Left ventricle myocardium superior (tissue), 1 donor: ENCODE measurements at places on chromosomes 7 and 10.

- DNase-seq, result no peak
Observed at GRCh38 chr10:101018118-101018599, 12.8 kb downstream of the PDZD7 start.

GRCh38 chr10:45592926-45593325, 79.6 kb downstream of the ZFAND4 start:
- DNase-seq, result no peak

GRCh38 chr7:138097064-138097741, 20.9 kb downstream of the AKR1D1 start:
- no peak for DNase-seq

- DNase-seq, result no peak
Observed at GRCh38 chr10:50397312-50398140, 146.2 kb upstream of the ASAH2 start.

GRCh38 chr7:114865564-114865963, 56.3 kb upstream of the MDFIC start:
- peak; percentile 57 for DNase-seq

GRCh38 chr10:56348101-56348500, 13.0 kb downstream of the ZWINT start:
- no peak for DNase-seq

GRCh38 chr7:120190566-120190965, 82.4 kb upstream of the KCND2 start:
- DNase-seq, result no peak

DNA sequence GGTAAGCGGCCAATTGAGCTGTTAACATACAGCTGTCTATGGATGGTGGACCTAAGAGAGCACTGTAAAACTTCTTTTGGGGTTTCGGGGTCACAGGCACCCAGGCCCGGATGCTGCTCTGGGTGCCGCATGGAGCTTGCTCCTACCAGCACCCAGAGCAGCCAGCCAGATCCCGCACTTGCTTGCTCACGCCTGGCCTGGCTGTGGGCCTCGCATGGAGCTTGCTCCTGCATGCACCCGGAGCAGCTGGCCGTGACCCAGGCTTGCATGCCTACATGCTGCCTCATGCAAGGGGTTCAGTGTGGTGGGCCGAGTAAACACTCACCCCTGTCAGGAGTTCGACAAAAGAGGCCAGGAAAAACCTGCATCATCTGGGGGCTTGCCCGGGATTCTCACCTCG, 896.9 kb downstream of the SORCS1 start:
- no peak for DNase-seq

DNA sequence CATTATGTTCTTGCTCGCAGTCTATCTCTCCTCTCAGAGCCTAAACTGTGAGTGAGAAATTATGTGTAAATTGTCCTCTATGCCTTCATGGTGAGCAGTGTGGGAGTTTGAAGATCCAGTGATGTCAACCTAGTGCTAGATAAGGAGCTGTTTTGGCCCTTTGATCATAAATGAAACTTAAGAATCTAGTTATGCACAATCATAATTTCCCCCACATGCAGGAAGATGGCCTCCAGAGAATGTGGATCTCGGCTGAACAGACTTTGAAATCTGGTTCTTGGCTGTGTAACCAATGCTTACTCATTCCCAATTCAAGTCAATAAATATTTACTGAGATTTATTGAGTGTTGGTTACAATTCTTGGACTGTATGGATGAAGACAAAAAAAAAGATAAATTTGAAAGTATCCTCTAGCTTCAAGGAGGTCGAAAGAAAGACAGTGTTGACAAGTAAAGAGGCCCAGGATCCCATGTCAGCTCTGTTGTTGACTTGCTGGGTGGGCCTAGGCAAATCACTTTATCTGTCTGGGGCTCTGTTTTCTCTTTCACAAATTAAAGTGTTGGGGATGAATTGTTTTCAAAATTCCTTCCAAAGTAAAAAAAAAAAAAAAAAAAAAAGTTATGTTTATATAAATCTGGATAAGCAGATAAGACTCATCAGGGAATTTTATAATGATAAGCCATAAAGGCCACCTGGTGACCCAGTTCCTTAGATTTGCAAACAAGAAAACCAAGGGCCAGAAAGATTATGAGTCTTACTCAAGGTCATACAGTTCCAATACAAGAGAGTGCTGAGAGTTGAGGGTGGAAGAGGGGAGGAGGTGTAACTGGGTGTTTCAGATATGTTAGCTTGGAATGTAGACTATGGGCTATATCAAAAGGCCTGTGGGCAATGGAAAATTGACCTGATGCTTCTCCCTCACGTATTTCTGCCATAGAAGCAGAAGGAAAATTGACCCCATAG, 969.9 kb downstream of the KCNMA1 start:
- no peak for DNase-seq

DNA sequence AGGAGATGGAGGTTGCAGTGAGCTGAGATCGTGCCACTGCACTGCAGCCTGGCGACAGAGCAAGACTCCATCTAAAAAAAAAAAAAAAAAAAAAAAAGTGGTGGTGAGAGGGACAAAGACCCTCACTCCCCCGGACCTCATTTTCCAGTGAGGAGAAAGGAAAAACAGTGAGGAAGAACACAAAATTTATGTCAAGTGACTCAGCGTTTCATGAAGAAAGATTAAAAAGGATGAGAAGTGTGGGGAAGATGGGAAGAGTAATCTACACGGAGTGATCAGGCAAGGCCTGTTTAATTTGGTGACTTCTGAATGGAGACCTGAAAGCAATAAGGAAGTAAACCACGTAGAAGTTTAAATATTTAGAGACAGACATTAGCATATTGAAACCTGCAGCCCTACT, 7.0 kb downstream of the NUDT5 start:
- DNase-seq, result no peak

GRCh38 chr7:151408839-151409666, 785 bp downstream of the WDR86 start:
- DNase-seq, result no peak

DNA sequence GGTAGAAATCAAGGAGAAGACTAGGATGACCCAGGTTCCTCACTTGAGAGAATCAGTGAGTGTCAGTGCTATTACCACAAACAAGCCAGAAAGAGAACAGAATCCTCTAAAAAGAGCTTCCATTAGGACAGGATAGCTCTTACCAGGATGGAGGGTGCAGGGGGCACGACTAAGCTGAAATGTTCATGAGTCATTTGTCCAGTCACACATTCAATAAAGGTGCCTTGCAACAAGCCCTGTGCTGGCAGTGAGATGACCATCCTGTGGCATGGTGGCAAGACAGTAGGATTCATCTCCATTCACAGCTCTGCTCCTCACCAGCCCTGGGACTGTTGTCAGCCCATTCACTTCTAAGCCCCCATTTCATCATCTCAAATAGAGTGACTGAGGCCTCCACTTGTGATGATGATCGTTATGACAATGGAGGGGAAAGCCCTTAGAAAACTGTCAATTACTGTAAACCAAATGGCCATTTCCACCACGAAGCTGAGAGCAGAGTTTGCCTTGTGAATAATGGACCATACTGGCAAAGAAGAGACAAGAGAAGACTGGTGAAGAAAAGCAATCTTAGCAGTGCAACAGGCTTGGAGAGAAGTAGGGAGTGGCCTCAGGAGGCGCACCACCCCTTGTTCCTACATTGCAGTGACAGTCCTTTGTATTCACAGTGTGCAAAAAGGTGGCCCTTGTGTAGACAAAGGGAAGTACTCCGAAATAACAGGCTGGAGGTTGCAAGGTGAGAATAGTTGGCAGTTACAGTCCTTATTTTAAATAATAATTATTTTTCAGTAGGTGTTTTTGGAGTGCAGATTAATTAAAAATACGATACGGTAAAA, 9.0 kb upstream of the WIPF3 start:
- DNase-seq, result no peak

DNA sequence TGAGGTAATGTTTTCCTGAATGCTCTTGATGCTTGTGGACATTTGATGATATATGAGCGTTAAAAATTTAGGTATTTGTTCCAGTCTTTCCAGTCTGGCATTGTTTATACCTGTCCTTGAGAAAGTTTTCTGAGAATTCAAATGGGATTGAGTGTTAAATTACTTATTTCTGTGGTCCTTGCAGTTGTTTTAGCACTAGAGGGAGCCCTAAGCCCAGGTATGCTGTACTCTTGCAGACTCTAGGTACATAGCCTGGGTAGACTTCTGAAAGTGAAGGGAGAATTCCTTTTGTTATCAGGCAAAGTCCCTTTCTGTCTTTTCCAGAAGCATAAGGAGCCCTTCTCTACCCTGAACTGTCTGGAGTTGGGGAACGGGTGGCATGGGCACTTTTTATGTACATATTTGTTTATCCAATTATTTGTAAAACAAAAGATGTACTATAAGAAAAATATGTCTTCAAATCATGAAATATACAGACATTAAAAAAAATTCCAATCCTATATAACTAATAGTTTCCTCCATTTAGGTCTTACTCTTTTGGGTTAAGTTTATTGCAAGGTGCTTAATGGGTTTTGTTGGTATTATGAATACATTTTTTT, 262.1 kb downstream of the ATRNL1 start:
- no peak for DNase-seq

- no peak for DNase-seq
Observed at GRCh38 chr10:51707821-51708424, 8.5 kb upstream of the CSTF2T start.

GRCh38 chr7:17586711-17587110, 288.3 kb downstream of the AHR start:
- no peak for DNase-seq

GRCh38 chr7:1091644-1092027, 3.7 kb downstream of the GPER1 start:
- no peak for DNase-seq

DNA sequence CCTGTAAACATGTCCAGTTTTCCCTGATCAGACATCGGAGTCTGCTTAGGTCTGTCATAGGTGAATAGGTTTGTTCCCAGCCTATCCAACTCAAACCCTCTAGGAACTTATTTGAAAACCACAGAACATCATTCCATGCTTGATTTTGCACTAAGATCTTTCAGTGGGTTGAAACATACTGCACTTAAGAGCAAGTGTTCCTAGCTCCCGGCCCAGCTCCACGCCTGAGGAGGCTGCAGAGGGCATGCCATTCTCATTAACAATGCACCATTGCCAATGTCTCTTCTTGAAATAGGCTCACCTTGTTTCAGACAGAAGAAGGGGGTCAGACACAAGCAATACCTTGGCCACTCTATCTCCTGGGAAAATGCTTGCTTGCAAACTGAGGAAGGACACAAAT, 78.0 kb upstream of the EGR2 start:
- no peak for DNase-seq

GRCh38 chr7:30330134-30331111, 46.0 kb downstream of the ZNRF2 start:
- no peak for DNase-seq

GRCh38 chr10:59844436-59844835, 61.9 kb downstream of the CCDC6 start:
- no peak for DNase-seq

GRCh38 chr7:155741805-155742204, 70.5 kb downstream of the SHH start:
- peak; percentile 49 for DNase-seq

DNA sequence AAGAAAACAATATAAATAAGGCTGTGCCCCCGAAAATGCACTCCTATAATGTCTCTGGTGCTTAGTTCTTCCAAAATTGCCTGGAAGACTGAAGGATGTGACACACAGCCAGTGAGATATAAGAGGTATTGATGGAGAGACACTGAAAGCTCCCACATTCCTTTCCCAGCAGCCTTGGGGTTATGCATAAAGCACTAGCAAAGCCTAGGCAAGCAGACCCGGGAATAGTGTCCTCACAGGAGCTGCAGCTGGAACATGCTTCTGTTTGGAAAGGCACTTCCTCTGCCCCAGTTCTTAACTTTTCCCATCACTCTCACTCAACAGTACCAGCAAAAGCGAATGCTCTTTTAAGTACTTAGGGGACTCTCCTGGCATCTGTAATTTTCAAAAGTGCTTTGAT, 178.0 kb downstream of the AMPH start:
- no peak for DNase-seq

GRCh38 chr10:128996092-128996491, 470.9 kb upstream of the MGMT start:
- no peak for DNase-seq

GRCh38 chr7:130329681-130330080, 14.9 kb upstream of the CPA5 start:
- DNase-seq, result no peak

DNA sequence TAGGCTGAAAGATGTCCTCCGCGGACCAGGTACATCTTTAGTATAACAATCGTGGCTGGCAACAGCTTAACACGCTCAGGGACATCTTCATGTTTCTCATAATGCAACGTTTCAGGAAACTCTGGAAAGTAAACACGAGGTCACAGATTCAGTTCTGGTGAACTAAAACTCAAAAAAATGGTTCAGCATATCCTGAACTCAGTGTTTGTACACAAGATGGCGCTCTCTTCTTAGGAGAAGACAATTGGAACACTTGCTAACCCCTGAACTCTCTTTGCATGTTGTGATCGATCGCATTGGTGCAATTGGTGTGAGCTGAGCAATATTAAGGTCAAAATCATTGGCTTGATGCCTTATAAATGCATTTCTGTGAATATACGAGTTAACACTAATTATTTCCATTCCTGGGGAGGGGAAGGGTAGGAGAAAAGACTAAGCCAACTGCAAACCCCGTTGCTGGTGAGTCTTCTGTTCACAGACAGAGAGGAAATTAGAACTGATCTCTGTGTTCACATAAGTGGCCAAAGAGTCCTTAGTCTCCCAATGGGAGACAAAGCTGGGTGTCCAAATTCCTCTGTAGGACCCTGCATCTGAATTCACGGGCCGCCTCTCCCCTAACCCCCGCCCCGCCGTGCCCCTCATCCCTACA, 52.6 kb upstream of the FAM180A start:
- DNase-seq, result no peak

GRCh38 chr7:43625980-43626379, 43.1 kb downstream of the STK17A start:
- DNase-seq, result no peak

- DNase-seq, result no peak
Observed at GRCh38 chr10:133259602-133259989, 17.1 kb downstream of the ADAM8 start.

DNA sequence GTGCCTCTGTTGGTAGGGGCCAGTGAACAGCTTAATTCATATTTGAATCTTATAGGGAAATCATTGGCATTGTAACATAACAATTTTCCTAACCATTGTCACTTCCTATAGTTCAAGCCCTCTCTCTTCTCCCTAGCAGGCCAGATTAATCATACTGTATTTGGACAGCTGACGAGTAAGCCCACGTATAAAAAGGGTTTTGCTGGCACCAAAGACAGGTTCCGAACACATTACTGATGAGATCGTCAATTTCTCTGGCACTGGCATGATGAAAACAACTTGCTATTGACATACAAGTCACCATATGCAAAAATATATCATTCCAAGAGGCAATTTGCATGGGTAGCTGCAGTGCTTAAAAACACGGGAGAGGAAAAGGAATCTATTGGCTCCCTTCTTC, 891.1 kb upstream of the AUTS2 start:
- no peak for DNase-seq

GRCh38 chr10:89153971-89154370, 53.1 kb downstream of the CH25H start:
- no peak for DNase-seq

DNA sequence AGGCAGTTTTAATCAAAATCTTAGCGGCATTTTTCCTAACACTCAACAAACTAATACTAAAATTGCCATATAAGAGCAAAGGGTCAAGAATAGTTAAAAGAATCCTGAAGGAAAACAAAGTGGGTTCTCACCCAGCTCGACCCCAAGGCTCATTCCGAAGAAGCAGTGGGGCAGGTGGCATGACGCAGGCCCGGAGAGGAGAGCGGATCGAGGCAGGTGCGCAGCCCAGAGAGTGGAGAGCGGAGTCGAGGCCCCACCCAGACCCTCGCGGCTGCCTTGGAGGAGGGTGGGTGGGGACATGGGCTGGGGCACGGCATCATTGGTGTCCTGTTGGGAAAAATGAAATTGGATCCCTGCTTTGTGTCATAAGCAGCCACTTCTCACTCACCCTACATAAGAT, 109.8 kb downstream of the INPP5A start:
- DNase-seq, result no peak

- no peak for DNase-seq
Observed at GRCh38 chr7:106752367-106752766, 91.4 kb upstream of the CCDC71L start.
